Heart right ventricle (tissue), 16 donors: ENCODE measurements at places on chromosomes 6 and 20. TPM values are rescaled to one million over a fixed set of nuclear protein-coding genes. Genes with fewer than 3 reads are reported as not detected.
A peak's percentile ranks its signal among the peaks of the same experiment; 100 is the strongest.

The HEY2 gene
- 44.0 TPM for total RNA-seq

The HLA-DQB2 gene
- total RNA-seq, result 0.66 TPM

The OGFRL1 gene
- 10.4 TPM for total RNA-seq

The LSM2 gene
- total RNA-seq, result 18.9 TPM

The KHDRBS2 gene
- not detected for total RNA-seq

The MOXD1 gene
- total RNA-seq, result 0.92 TPM

The DPPA5 gene
- total RNA-seq, result not detected

The CYP39A1 gene
- total RNA-seq, result 4.8 TPM

The RGS17 gene
- total RNA-seq, result 0.35 TPM

The BPIFB4 gene
- total RNA-seq, result not detected

The NKAIN4 gene
- not detected for total RNA-seq

The ZFP57 gene
- not detected for total RNA-seq

GRCh38 chr6:168968228-168968627, 285.4 kb downstream of the THBS2 start:
- no peak overlapping the region for H3K27ac ChIP-seq
- peaks cover 4% of the 10 kb centered on the region for H3K27me3 ChIP-seq
- peak; percentile 46 for DNase-seq

DNA sequence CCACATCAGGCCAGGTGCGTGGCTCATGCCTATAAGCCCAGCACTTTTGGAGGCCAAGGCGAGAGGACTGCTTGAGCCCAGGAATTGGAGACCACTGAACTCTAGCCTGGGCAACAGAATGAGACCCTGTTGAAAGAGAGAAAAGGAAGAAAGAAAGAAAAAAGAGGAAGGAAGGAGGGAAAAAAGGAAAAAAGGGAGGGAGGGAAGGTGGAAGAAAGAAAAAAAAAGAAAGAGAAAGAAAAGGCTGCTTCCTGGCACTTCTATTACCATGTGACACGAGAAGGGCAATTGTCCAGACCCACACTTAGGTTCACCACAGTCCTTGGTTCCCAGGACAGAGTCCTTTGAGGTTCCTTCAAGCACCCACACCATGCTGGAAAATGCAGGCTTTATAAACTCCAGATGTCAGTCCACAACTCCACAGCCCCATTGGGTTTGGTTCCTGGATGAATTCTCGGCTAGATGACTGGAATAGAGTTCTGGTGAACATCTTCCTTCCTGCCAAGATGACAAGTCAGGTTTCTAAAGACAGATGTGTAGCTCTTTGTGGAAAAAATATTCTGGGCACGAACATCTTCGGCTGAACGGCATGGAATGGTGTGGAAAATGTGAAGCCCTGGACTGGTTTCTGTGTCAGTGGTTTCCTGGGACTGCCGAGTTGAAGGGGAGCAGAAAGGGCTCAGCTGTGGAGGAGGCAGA, 32.5 kb downstream of the NT5E start:
- H3K4me3 ChIP-seq, result no peak overlapping the region
- peaks cover 11% of the 10 kb centered on the region for H3K4me1 ChIP-seq
- H3K27ac ChIP-seq, result no peak overlapping the region
- H3K36me3 ChIP-seq, result no peaks in the 10 kb centered on the region
- no peak for DNase-seq

DNA sequence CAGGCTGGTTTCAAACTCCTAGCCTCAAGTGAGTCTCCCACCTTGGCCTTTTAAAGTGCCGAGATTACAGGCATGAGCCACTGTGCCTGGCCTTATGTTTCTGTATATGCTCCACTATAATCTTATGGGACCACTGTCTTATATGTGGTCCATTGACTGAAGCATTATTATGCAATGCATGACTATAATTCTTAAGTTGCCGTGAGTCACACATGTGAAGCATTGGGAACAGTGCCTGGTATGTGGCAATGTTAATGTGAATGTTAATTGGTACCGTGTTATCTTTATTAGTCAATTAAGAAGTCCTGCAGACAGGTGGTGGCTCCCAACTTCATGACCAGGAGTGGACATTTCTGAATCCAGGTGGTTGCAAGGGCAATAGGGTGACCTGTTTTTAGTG, 14.7 kb upstream of the ASXL1 start:
- no peak overlapping the region for H3K4me3 ChIP-seq
- H3K27me3 ChIP-seq, result no peaks in the 10 kb centered on the region
- H3K4me1 ChIP-seq, result no peaks in the 10 kb centered on the region

DNA sequence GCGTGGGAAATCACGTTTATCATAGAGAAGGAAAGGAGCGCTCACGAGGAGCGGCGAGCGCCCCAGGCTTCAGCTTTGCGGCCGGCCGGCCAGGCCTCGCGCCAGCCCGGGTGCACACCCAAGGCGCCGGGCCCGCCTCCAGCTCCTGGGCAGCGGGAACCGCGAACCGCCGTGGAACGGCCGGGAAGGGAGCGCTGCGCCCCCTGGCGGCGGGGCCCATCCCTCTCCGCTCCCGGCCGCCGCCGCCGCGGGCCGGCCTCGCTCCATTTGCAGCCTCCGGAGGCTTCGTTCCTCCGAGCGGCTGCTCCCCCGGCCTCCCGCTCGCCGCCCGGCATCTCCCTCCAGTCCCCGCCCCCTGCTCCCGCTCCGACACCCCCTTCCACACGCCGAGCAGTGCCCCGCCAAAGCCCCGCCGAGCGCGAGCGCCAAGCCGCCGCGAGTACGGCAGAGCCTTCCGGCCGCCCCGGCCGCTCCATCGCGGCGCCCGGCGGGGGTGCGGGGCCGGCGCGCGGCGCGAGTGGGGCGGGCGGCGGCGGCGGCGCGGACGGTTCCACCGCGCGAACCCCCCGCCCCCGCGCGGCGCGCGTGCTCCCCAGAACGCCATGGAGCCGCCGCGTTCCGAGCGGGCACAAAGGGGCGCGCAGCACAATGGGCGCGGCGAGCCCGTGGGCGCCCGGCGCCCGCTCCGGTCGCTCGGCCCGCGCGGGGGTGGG, 946 bp downstream of the BEND3 start:
- H3K4me3 ChIP-seq, result peak overlapping the region; percentile 68
- peak; percentile 81 for DNase-seq
- peaks cover 21% of the 10 kb centered on the region for H3K4me1 ChIP-seq
- H3K27ac ChIP-seq, result peak overlapping the region; percentile 72
- H3K27me3 ChIP-seq, result no peaks in the 10 kb centered on the region
- no peaks in the 10 kb centered on the region for H3K36me3 ChIP-seq

DNA sequence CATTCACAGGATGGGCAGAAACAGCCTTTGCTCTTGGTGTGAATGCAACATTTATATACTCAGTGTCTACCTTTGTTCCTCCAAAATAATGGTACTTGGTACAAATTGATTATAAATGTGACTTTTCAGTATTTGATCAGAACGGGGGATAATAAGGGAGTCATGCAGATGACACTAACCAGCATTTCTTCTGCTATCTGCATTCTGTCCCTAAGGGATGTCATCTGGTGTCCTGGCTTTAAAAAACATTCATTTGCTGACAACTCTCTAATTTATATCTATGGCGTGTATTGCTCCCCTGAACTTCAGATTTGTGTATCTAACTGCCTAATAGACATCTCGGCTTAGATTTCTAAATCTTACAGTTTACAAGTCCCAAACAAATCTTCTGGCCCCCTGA, 76.4 kb upstream of the FLRT3 start:
- H3K27ac ChIP-seq, result no peak overlapping the region
- no peak overlapping the region for H3K4me3 ChIP-seq
- no peaks in the 10 kb centered on the region for H3K4me1 ChIP-seq

GRCh38 chr6:69945192-69945591, 78.8 kb downstream of the COL19A1 start:
- no peaks in the 10 kb centered on the region for H3K27me3 ChIP-seq
- H3K4me3 ChIP-seq, result no peak overlapping the region
- no peaks in the 10 kb centered on the region for H3K4me1 ChIP-seq
- H3K27ac ChIP-seq, result no peak overlapping the region
- DNase-seq, result no peak

DNA sequence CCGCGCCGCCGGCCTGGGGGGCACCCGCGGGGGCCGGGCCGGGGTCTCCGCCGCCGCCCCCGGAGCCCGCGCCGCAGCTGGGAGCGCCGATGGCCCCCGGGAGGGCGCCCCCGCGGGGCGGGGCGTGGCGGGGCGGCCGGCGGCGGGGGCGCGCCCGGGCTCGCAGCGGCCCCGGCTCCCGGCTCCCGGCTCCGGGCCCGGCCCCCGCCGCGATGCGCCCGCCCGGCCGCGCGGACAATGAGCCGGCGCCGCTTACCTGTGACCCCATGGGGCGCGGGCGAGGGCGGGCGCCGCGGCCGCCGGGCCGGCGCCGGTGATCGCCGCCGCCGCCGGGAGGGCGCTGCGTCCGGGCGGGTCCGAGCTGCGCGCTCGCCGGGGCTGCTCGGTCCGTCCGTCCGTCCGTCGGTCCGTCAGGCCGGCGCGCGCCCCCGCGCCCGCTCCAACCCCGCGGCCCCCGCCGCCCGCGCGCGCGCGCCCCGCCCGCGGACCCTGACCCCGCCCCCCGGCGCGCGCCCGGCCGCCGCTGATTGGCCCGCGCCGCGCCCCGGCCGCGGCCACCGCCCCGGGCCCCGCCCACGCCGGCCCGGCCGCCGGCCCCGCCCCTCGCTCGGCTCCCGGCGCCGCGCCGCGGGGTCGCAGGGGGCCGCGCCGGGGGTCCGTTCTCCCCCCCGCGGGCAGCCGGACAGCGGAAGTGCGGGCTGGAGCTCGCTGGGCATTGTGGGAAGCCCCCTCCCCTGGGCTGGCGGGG, at the start of gene ZBTB46:
TSS of gene ZBTB46 (minus strand) at position 424 of the 748 bp plus-strand sequence. CDS start 40,507 bp downstream, outside the sequence.
- no peaks in the 10 kb centered on the region for H3K36me3 ChIP-seq
- H3K27me3 ChIP-seq, result no peaks in the 10 kb centered on the region
- H3K4me1 ChIP-seq, result peaks cover 26% of the 10 kb centered on the region
- peak within 1 kb of the TSS; percentile 80 for H3K4me3 ChIP-seq
- peak; percentile 76 for DNase-seq

- H3K4me3 ChIP-seq, result no peak overlapping the region
- no peaks in the 10 kb centered on the region for H3K4me1 ChIP-seq
- no peak for DNase-seq
- H3K27ac ChIP-seq, result no peak overlapping the region
Observed at GRCh38 chr6:3372912-3373554, 83.8 kb downstream of the SLC22A23 start.

DNA sequence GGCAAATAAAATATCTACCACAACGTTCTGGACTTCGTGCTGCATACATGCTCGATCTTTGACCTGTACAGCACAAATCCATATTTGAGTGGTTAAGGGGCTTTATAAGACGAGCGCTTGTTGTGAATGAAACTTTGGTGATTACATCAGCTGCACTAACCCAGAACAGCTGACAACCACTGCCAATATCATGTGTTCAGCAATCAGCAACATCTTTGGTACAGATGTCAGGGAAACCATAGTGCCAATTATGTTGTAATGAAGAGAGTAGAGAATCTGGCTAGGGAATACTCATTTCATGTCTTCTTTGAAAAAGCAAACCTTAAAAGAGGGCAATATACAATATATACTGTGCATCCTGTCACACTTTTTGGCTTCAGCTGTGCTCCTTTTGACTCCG, 188.6 kb upstream of the NT5E start:
- no peaks in the 10 kb centered on the region for H3K27me3 ChIP-seq
- H3K4me1 ChIP-seq, result no peaks in the 10 kb centered on the region
- no peak overlapping the region for H3K27ac ChIP-seq
- H3K4me3 ChIP-seq, result no peak overlapping the region
- no peak for DNase-seq

- peak overlapping the region; percentile 65 for H3K4me3 ChIP-seq
- no peaks in the 10 kb centered on the region for H3K27me3 ChIP-seq
- peak; percentile 88 for DNase-seq
- H3K4me1 ChIP-seq, result peaks cover 11% of the 10 kb centered on the region
- H3K36me3 ChIP-seq, result peaks cover 9% of the 10 kb centered on the region
- H3K27ac ChIP-seq, result peak overlapping the region; percentile 18
Observed at GRCh38 chr20:30376767-30377658, 880.5 kb upstream of the DEFB115 start.

- H3K4me3 ChIP-seq, result no peak overlapping the region
- H3K36me3 ChIP-seq, result peaks cover 48% of the 10 kb centered on the region
- DNase-seq, result no peak
- no peak overlapping the region for H3K27ac ChIP-seq
- no peaks in the 10 kb centered on the region for H3K27me3 ChIP-seq
Observed at GRCh38 chr6:18186033-18186432, 30.8 kb downstream of the KDM1B start.

DNA sequence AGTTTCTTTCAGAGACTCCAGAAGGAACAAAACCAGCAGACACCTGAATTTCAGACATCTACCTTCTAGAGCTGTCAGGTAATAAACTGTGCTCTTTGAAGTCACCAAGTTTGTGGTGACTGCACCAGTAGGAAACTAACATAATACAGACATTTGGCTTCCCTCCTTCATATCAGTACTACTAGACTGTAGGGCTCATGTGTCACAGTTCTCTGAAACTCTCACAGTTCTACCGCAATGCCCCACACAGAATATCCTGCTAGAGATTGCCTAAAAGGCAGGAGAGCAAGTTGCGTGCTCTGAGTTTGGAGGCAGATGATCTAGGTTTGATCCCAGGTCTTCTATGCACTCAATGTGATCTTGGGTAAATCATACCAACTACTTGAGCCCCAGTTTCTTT, 205.0 kb upstream of the LRFN2 start:
- no peak overlapping the region for H3K4me3 ChIP-seq
- no peaks in the 10 kb centered on the region for H3K27me3 ChIP-seq
- H3K4me1 ChIP-seq, result peaks cover 10% of the 10 kb centered on the region
- H3K36me3 ChIP-seq, result no peaks in the 10 kb centered on the region
- DNase-seq, result no peak
- H3K27ac ChIP-seq, result no peak overlapping the region

- no peak overlapping the region for H3K27ac ChIP-seq
Observed at GRCh38 chr6:83466328-83466727, 35.5 kb upstream of the ME1 start.

DNA sequence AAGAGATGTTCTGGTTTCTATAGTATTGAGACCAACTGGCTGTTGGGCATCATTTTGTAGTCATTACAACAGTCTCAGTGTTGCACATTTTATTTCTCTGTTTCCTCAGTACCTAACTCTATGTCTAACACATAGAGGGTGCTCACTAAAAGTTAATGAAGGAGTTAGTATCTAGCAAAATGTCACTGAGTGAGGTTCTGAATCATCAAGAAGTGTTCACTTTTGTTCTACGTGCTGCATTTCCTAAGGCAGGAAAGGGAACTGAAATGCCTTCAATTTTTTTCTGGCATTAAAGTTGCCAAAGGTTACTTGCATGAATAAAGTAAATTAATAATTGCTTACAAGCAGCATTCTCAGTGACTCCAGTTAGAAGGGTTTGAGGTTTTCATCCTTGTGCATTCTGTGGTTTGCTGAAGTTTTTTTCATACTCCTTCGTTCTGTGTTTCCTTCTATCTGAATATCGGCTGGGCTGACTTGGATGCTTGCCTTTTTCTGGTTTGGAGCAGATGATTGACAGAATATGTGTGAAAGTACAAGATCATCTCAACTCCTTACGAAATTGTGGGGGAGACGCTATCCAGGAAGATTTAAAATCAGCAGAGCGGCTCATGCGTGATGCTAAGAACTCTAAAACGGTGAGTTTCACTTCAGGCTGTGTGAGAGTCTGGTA, 114.5 kb upstream of the SCGN start:
- H3K4me1 ChIP-seq, result no peaks in the 10 kb centered on the region
- no peaks in the 10 kb centered on the region for H3K36me3 ChIP-seq
- DNase-seq, result no peak
- no peak overlapping the region for H3K27ac ChIP-seq
- no peak overlapping the region for H3K4me3 ChIP-seq

DNA sequence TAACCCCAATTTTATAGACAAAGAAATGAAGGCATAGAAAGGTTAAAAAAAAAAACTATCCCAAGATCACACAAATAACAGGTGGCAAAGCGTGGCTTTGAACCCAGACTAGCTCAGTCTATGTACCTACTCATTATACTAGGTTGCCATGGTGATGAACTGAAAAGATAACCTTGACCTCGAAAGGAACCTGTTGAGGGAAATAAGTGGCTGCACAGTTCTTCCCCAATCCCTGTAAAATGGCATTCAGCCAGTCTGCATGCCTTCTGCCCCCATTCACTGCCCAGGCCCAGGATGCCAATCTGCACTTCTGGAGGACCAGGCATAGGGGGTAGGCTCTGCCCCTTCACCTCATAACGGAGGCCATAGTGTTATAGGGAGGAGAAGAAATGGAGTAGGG, 295.2 kb downstream of the PTPRT start:
- H3K27ac ChIP-seq, result no peak overlapping the region
- H3K36me3 ChIP-seq, result no peaks in the 10 kb centered on the region
